ENCODE measurements at places on chromosomes 11 and 22.

DNA sequence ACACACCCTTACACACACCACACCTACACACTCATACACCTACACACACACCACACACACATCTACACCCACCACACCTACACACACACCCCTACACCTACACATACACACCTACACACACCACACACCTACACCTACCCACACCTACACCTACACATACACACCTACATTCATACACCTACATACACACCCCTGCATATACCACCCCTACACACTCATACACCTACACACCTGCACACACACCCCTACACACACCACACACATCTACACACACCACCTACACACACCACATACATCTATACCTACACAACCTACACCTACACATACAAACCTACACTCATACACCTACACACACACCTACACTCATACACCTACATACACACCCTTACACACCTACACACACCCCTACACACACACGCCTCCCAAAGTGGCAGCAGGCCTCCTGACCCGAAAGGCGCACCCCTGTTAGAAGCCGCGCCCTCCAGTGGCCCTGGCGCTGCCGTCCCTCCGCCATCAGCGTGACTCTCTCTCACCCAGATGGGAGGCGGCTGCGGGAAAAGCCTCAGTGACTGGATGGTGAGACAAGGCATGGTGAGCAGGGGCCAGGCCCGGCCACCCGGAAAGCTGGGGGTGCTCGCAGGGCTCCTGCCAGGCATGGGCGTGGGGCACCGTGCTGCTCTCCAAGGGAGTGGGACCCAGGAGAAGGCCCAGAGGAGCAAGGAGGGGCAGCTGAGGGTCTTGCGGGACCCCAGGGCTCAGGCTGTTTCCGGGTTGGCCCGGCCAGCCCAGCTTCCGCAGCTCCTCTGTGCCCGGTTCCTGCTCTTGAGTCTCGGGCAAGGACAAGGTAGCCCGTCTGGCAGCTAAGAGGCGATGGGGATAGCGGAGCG, 37.0 kb upstream of the HMOX1 start:
- DNase-seq, result no peak

DNA sequence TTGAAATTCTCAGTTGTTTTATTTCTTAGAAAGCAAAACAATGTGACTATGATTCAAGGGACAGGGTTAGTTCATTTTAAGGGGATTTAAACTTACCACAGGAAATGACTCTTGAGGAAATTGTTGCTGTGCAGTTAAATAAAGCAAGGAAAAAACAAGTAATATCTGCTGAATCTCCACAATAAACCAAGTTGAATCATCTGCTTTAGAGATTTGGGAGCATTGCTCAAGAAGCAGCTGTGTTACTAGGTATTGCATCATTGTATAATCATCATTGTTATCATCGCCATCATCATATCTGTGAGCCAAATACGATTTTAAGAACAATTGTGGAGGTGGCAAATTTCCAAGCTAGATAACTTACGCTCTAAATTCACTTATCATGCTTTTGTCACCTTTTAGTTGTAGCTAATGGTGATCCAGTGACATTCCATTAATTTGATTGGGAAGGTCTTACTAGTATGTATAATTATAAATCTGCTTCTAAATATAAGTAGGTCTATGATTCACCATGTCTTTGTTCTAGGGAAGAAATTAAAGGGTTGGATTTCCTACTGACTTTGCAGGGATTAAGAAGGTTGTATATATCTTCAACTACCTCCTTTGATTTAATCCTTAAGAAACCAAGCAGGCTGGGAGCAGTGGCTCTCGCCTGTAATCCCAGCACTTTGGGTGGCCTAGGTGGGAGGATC, 19.9 kb downstream of the MMP10 start:
- DNase-seq, result peak; percentile 91

- no peak for DNase-seq
Measured at GRCh38 chr22:50506611-50507420, 686 bp downstream of the LMF2 start.

GRCh38 chr11:103958475-103959215, 77.8 kb upstream of the DDI1 start:
- no peak for DNase-seq

DNA sequence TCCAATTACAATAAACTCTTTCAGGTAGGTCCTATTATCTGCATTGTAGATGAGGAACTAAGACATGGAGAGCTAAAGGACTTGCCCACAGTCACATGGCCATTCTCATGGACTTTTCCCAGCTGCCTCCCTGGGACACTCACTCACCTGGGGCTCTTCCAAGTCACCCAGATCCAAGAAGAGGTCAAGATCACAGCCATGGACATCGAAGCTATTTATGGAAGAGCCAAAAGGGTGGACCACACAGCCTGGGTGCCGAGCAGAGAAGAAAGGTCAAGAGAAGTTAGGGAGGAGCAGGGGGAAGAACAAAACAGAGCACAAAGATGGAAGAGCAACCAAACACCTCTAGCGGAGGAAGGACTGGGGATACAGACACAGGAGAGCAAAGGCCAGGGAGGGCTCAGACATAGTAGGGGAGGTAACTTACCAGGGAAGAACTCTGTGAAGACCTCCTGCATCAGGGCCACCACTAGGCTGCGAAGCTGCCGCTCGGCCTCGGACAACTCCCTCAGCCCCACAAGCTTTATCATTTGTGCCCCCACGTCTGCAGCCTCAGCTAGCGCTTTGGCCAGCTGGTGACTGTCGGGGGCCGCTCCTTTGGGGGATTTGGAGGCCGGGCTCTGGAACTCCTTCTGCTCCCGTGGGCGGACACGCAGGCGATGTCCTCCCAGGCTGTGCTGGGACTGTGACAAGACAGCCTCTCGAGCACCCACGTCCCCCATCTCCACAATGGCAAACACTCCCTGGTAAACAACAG, 7.4 kb upstream of the EEF1G start:
- DNase-seq, result no peak

GRCh38 chr11:93653571-93653970, 7.9 kb upstream of the CEP295 start:
- no peak for DNase-seq

GRCh38 chr11:20388096-20389055, 860 bp downstream of the PRMT3 start:
- DNase-seq, result no peak

DNA sequence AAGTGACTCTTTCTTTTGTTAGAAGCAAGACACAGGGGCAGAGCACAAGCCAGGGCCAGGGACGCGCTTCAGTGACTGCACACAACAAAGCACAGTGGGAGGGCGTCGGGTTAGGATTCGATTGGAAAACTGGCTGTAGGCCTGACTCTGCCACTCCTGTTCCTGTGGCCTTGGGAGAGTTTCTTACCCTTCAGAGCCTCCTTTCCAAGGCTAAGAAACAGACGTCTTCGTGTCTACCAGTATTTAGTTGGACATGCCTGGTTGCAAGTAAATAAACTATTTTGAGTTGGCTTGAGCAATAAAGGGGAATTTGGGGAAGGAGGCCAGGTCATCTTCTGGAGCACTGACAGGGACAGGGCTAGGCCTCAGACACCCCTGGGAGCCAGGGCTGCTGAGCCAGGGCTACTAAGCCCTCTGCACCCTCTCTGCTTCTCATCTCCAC, 549.1 kb downstream of the INSC start:
- no peak for DNase-seq

DNA sequence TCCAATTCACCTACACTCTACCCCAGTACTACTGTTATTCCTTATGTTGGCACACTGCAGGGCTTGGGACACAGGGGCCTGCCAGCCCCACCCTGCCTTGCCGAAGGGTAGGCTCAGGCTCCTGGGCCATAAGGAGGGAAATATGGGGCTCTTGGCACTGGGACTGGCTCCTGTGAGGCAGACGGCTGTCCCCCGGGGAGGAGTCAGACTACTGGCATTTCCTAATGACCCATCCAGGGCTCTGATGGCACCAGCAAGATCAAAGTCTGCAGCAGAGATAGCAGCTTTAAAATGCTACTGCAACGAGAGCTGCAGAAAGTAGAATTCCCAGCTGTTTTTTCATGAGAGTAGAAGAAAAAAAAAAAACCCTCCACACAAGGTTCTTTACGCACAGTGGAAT, 42.2 kb upstream of the CYP2D6 start:
- no peak for DNase-seq

DNA sequence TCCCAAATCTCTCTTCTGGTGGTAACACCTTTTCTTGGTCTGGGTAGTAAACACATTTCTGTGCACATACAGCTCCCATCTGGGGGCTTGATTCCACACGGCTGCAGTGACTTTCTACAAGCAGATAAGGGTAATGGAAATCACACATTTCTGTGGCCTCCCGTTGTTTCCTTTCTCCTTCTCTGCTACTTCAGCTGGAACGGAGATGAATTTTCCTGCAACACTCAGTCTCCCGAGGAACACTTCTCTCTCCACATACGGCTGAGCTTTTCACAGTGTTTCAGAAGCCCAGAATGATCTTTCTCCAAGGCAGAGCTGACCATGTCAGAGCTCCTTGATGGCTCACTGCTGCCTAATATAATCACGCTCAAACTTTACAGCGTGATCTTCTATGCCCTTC, 364.3 kb upstream of the NARS2 start:
- no peak for DNase-seq

DNA sequence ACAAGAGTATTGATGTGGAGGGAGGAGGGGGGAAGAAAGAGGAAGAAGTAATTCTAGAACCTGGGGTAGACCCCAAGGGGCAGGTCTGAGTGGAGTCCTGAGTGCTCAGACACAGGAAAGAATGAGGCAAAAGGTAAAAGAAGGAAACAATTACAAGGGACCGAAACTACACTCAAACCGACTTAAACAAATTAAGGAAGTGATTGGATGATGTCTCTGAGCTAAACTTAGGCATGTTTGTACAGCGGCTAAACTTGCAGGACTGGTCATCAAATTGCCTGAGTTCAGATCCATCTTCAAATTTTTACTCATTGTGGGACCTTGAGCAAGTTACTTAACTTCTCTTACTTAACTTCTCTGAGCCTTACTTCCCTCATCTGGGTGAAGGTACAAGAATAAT, 86.3 kb upstream of the LRRC55 start:
- no peak for DNase-seq

DNA sequence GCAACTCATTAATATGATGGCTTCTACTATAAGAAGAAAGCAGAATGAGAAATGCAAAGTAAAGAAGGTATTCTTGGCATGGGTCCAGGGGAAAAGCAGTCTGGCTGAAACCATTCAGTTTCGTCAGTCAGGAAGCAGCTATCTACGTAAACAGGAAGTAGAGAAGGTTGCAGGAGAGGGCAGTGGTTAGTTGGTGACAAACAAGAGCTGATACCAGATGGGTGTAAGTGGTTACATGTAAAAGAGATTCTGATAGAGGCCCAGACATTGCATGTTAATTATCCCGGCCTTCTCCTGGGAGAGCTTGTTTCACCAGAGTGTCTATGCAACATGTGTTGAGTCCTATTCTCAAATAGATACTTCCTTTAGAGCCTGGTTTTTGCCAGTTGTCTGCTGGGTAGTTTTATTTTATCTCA, 58.4 kb upstream of the PSMA1 start:
- no peak for DNase-seq

DNA sequence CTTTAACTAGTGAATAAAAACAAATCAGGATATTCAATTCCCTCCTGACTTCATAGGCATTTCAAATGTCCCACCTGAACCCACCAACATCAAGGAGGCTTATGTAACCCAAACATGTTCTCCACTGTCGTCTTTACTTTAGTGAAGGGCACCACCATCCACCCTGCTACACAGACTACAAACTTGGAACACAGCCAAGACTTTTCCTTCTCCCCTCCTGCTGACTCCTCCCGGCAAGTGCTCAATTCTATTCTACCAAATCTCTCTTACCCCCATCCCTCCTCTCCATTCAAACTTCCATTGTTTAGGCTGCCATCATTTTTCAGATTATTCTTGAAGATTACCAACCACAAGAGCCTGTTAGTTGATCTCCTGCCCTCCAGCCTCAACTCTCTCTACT, 24.3 kb downstream of the SAAL1 start:
- no peak for DNase-seq

- DNase-seq, result no peak
Measured at GRCh38 chr11:60513496-60514460, 1.4 kb upstream of the MS4A13 start.

GRCh38 chr11:123681030-123681429, 26.6 kb upstream of the SCN3B start:
- no peak for DNase-seq

- no peak for DNase-seq
Measured at GRCh38 chr11:61911701-61912529, 5.5 kb downstream of the RAB3IL1 start.

- DNase-seq, result peak; percentile 22
Measured at GRCh38 chr22:28283068-28283654, 364.1 kb upstream of the PITPNB start.

DNA sequence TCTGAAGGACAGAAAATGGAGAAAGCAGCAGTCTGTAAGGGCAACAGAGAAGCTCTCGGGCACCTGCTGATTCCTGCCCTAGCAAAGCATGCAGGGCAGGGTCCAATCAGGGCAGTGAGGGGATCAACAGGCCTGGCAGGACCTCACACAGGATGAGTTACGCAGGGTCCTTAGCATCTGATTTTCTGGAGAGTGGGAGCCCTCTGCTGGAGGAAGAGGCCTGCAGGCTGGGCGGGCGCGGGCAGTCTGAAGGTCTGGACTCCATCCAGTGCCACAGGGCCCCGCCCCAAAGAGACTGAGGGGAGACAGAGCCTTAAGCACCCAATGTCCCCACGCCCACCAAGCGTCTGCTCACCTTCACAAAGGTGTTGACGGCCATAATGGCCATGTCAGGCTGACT, 28.9 kb downstream of the AP1B1 start:
- DNase-seq, result peak; percentile 27
